ENCODE measurements at places on chromosomes 2 and 18. TPM values are rescaled to one million over a fixed set of nuclear protein-coding genes. Genes with fewer than 3 reads are reported as not detected.

The TUBA4B gene
- total RNA-seq, result not detected

The TYW5 gene
- total RNA-seq, result 11.2 TPM

The TIA1 gene
- total RNA-seq, result 247 TPM

The WDR12 gene
- total RNA-seq, result 30.1 TPM

The LRRC30 gene
- total RNA-seq, result not detected

The RAD51AP2 gene
- total RNA-seq, result 0.69 TPM

The VAMP5 gene
- total RNA-seq, result 45.4 TPM

The NTSR2 gene
- total RNA-seq, result 0.55 TPM

The RBM44 gene
- total RNA-seq, result 1.5 TPM

The SCN3A gene
- 91.1 TPM for total RNA-seq
